ENCODE measurements at places on chromosomes 6 and 20. TPM values are rescaled to one million over a fixed set of nuclear protein-coding genes. Genes with fewer than 3 reads are reported as not detected.
A peak's percentile ranks its signal among the peaks of the same experiment; 100 is the strongest.

GRCh38 chr6:170188571-170189001, 102.3 kb downstream of the DLL1 start:
- DNase-seq: peak; percentile 58

GRCh38 chr20:5511930-5512329, 195.2 kb upstream of the PROKR2 start:
- DNase-seq: no peak

- no peak for DNase-seq
Observed at GRCh38 chr20:13771853-13772453, 12.8 kb downstream of the ESF1 start.

DNA sequence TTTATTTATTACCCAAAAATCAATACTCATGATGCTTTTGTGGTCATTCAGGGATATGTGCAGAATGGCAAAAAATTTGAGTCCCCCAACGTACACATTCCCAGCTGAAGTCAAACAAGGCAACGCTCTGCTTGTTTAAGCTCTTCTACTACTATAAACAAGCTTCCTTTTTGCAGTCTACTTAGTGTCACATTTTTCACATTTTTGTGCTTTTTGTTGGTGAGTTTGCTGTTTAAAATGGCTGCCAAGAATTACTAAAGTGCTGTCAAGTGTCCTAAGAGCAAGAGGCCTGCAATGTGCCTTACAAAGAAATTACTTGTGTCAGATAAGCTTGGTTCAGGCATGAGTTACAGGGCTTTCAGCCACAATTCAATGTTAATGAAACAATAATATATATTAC, 2.1 kb downstream of the WFDC8 start:
- no peak for DNase-seq

- no peak for DNase-seq
Observed at GRCh38 chr6:128657181-128657580, 136.8 kb upstream of the PTPRK start.

DNA sequence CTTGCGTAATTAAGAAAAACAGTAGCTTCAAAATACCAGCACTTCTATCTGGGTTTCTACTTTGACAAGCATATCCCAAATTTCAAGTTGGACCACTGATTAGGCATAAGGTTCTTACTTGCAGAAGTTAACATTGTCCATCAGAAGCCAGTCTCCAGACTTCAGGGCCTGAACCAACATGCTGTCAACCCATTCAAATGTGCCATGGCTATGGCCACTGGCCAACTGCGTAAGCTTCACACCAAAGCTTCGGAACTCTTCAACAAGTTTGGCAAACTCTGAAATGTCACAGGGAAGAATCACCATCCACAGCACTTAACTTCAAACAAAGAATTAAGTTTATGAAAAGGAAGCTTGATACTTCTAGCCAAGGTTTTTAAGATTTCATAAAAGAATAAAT, 78.0 kb upstream of the LYRM2 start:
- DNase-seq: no peak

- no peak for DNase-seq
Observed at GRCh38 chr6:30157999-30158398, 3.0 kb downstream of the TRIM10 start.

- no peak for DNase-seq
Observed at GRCh38 chr6:167756597-167756996, 70.1 kb upstream of the AFDN start.

GRCh38 chr6:154080461-154081189, 41.6 kb downstream of the OPRM1 start:
- no peak for DNase-seq

GRCh38 chr6:156674197-156674596, 103.0 kb upstream of the ARID1B start:
- no peak for DNase-seq

- no peak for DNase-seq
Observed at GRCh38 chr20:53870426-53871315, 199.7 kb downstream of the BCAS1 start.

DNA sequence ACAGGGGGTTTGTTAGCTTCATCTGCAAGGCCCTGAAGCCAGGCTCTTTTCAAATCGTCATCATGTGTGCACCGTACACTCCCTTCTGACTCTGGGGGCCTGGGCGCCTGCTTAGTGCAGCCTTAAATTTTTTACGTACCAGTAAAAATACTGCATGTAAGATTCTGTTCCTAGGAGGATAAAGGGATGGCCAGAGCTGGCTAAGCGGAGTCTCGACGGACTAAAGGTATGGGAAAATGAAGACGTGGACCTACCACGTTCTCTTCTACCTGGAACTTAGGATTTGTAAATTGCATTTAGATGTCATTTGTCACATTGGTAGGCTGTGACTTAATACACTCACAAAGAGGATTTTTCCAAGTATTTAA, 149.3 kb upstream of the AFDN start:
- DNase-seq: no peak

GRCh38 chr20:14454296-14454695, 116.9 kb upstream of the FLRT3 start:
- no peak for DNase-seq

GRCh38 chr6:79241228-79241627, 6.7 kb upstream of the HMGN3 start:
- no peak for DNase-seq

DNA sequence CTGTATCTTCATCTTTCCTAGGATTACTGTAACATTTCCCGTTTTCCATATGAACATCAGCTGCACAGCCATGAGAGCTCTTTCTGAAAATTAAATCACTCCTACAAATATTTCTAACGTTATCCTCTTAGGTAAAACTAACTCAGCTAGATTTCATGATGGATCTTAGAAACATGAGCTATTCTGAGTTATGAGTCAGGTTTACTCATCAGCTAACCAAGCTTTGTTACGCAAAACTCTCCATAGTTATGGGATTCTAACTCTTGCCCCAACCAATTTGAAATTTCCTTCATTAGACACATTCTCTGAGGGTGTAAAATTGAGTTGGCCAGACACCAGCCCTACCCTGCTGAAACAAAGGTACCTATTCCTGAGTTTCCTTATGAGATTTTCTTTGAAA, 14.0 kb downstream of the DEFB110 start:
- no peak for DNase-seq

- DNase-seq: peak; percentile 55
Observed at GRCh38 chr20:58623579-58624473, 27.3 kb upstream of the STX16 start.

- DNase-seq: no peak
Observed at GRCh38 chr20:50799176-50799889, 4.5 kb downstream of the BCAS4 start.

GRCh38 chr20:33709398-33709797, 10.7 kb downstream of the PXMP4 start:
- no peak for DNase-seq

DNA sequence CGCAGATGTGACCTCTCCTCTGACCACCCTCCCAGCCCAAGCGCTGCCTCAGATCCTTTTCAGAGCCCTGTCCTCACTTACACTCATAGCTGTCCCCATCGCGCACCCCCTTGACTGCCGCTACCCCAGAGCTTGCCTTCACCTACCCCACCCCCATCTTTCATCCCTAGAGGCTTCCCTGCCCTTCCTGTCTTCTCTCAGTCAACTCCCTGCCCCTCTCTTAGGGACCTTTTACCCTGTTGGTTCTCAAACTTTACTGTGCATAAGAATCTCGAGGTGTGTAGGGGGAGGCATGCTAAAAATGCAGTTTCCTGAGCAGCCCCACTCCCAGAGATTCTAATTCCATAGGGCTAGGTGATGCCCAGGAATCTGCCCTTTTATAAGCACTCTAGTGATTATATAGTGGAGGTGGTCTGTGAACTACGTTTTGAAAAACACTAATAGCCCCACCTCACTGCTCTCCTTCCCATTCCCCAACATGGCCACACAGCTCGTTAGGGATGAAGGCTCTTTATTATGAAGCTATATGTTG, 725 bp downstream of the TM9SF4 start:
- no peak for DNase-seq

DNA sequence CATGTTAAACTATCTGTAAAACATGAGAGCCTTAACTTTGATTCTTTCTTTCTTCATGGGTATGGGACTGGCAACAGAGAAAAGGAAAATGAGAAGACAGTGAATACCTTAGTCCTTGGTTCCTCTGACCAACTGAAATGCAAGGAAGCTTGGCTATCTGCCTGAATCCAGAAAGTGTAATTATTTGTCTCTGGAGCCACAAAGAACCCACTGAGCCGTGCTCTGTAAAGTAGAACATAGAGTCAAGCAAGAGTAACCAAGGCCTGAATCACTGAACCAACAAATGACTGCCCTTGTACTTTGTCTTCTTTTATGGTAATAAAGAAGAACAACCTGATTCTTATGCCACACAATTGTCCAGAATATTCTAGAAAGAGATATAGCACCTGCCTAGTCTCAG, 27.6 kb downstream of the PKHD1 start:
- no peak for DNase-seq

- no peak for DNase-seq
Observed at GRCh38 chr6:26379740-26380139, 3.2 kb upstream of the BTN2A2 start.

GRCh38 chr6:3453413-3454272, 3.2 kb downstream of the SLC22A23 start:
- DNase-seq: no peak

- no peak for DNase-seq
Observed at GRCh38 chr6:133206942-133207341, 34.2 kb upstream of the EYA4 start.

DNA sequence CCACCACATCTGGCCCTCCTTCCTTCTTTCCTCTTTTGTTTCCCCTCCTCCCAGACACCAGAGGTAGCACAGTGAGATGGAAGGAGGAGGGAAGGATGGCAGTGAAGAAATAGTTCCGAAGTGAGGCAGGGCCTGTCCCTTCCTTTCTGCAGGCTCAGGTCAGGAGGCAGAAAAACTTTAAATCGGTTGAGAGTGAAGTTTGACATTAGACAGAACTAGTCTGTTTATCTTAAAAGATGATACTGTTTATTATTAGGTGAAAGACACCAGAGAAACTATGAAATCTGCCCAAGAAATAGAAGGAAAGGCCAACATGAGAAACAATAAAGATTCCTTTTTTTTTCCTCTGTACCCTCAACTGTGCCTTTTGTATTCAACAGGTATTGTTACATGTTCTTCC, 670.3 kb downstream of the UTRN start:
- DNase-seq: no peak

- no peak for DNase-seq
Observed at GRCh38 chr6:113636357-113636824, 220.8 kb upstream of the MARCKS start.

- DNase-seq: no peak
Observed at GRCh38 chr6:154960854-154961530, 34.1 kb upstream of the TIAM2 start.

HSPA12B gene
- total RNA-seq: 7.0 TPM

CGA gene
- total RNA-seq: not detected

CD83 gene
- total RNA-seq: 2.9 TPM

PSMB9 gene
- total RNA-seq: 25.9 TPM

CRIP3 gene
- total RNA-seq: 1.6 TPM

UST gene
- 13.2 TPM for total RNA-seq

SLC22A3 gene
- 3.4 TPM for total RNA-seq

EYS gene
- 1.3 TPM for total RNA-seq

MEI4 gene
- total RNA-seq: not detected

Measured in breast epithelium (tissue), 4 donors.